ENCODE measurements at places on chromosomes 7 and 10. TPM values are rescaled to one million over a fixed set of nuclear protein-coding genes. Genes with fewer than 3 reads are reported as not detected.
A peak's percentile ranks its signal among the peaks of the same experiment; 100 is the strongest.

WNT8B gene
- not detected for total RNA-seq

COL26A1 gene
- total RNA-seq, result not detected

- no peak for DNase-seq
Measured at GRCh38 chr7:122790591-122790990, 87.9 kb upstream of the RNF148 start.

- no peak for DNase-seq
Measured at GRCh38 chr7:20217193-20217948, at the start of gene MACC1. Gene MACC1, minus strand, starts transcription at chr7:20217384. Its CDS starts 55,522 bp downstream, at chr7:20161862.

- DNase-seq, result no peak
Measured at GRCh38 chr7:124688991-124689390, 76.6 kb downstream of the GPR37 start.

DNA sequence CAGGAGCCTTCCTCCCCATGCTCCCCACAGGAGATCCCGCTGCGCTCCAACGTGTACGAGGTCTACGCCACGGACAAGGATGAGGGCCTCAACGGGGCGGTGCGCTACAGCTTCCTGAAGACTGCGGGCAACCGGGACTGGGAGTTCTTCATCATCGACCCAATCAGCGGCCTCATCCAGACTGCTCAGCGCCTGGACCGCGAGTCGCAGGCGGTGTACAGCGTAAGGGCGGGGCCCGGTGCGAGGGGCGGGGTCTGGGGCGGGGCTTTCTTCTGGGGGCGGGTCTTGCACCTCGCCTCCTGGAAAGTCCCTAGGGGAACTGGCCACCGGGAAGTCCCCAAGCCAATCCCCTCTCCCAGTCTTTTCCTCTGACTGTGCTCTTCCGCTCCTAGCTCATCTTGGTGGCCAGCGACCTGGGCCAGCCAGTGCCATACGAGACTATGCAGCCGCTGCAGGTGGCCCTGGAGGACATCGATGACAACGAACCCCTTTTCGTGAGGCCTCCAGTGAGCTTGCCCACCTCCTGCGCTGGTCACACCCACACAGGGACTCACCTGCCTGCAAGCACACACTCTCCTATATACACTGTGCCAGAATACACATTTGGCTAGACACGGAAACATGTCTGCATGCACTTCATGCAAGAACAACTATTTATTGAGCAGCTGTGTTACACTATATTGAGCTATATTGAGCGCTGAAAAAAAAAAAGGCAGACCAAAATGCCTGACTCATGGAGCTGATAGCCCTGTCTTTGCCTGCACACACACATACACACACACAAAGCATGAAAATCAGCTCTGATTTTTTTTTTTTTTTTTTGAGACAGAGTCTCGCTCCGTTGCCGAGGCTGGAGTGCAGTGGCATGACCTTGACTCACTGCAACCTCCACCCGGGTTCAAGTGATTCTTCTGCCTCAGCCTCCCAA is 32.7 kb upstream of the VSIR start:
- no peak for DNase-seq

DNA sequence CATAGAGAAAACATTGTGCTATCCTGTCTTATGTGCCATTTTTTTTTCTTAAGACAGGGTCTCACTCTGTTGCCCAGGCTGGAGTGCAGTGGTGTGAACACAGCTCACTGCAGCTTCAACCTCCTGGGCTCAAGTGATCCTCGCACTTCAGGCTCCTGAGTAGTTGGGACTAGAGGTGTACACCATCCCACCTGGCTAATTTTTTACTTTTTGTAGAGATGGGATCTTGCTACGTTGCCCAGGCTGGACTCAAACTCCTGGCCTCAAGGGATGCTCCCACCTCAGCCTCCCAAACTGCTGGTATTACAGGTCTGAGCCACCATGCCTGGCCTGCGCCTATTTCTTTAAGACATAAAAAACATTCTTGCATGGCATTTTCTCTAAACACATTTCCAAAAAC is 20.6 kb downstream of the LYZL1 start:
- DNase-seq, result no peak

GRCh38 chr10:87552248-87552929 is 47.7 kb downstream of the MINPP1 start:
- DNase-seq, result no peak

PDK4 gene
- 482 TPM for total RNA-seq

DNA sequence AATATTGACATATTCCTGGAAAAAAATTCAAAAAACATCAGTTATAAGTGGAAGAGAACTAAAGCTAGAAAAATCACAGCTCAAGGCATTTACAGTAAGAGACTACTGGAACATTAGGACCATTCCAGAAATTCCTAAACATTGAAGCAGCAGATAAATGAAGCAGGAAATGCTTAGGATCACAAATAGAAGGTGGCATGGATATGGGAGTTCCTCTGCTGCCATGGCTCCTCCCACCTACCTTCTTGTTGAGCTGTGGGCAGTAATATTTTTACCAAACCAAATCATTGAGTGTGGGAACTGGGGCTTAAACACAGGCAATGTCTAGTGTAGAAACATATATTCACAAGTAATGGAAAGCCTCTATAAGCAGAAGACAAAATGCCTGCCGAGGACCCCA is 292.8 kb downstream of the ANKRD7 start:
- no peak for DNase-seq

DNA sequence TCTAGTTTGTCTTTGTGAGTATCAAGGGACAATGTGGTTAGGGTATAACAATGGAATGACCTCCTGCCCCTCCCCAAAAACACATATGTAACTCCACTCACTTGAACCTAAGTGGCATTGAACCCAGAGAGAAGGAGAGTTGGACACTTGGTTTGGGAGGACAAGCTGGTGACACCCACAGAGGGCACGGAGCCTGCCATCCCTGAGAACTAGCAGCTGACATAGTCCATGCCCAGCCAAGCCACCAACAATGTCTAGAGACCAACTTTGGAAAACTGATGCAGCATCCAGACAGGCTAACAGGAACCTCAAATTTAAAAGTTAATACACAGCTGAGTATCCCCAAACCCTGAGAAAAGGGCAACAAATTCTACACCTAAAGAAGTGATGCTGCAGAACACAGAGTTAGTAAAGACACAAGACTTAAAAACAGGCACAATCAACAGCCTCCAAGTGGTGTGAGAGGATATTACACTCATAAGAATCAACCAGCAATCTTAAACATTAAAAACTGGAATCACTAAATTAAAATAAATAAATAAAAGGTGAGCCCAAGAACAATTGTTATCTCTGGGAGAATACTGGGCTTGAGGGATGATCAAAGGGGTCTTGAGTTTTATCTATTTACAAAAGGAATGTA is 27.2 kb downstream of the NUDCD3 start:
- DNase-seq, result no peak

- no peak for DNase-seq
Measured at GRCh38 chr10:93873420-93874115, 20.2 kb upstream of the SLC35G1 start.

GRCh38 chr7:46220066-46220630 is 299.1 kb upstream of the IGFBP3 start:
- DNase-seq, result no peak

DNA sequence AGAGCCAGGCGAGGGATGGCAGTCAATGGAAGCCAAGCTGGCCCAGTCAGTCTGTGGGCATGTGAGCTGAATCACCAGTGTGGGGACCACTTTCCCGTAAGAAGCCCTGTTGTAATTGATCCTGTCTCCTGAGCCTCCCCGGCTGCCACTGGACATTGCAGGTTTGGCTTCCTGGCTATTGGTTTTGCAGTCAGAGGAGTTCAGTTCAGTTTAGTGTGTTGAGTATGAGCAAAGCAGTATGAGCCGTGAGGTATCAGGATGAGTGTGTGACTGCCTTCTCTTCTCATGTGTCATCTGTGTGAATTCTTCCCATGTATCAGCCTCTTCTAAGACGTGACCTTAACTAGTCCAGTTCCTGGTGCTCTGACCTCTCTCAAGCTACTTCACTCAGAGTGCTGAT is 227.4 kb downstream of the PRKG1 start:
- no peak for DNase-seq

GRCh38 chr7:11221984-11222383 is 248.3 kb downstream of the PHF14 start:
- no peak for DNase-seq

VPS37D gene
- 2.0 TPM for total RNA-seq

GRCh38 chr7:75611557-75612178 is 119.5 kb downstream of the SPDYE5 start:
- peak; percentile 93 for DNase-seq

WEE2 gene
- not detected for total RNA-seq

HECTD2 gene
- 10.5 TPM for total RNA-seq

- peak; percentile 90 for DNase-seq
Measured at GRCh38 chr7:151086802-151087244, 548 bp downstream of the AGAP3 start.
